T-helper 17 cell (primary cell): ENCODE measurements at places on chromosomes 6 and 20. TPM values are rescaled to one million over a fixed set of nuclear protein-coding genes. Genes with fewer than 3 reads are reported as not detected.
A peak's percentile ranks its signal among the peaks of the same experiment; 100 is the strongest.

- no peaks in the 10 kb centered on the region for H3K4me1 ChIP-seq
- H3K4me3 ChIP-seq, result no peak overlapping the region
- no peak overlapping the region for H3K27ac ChIP-seq
- peaks cover 17% of the 10 kb centered on the region for H3K27me3 ChIP-seq
- H3K36me3 ChIP-seq, result no peaks in the 10 kb centered on the region
Observed at GRCh38 chr20:20174089-20174835, 121.9 kb downstream of the CFAP61 start.

DNA sequence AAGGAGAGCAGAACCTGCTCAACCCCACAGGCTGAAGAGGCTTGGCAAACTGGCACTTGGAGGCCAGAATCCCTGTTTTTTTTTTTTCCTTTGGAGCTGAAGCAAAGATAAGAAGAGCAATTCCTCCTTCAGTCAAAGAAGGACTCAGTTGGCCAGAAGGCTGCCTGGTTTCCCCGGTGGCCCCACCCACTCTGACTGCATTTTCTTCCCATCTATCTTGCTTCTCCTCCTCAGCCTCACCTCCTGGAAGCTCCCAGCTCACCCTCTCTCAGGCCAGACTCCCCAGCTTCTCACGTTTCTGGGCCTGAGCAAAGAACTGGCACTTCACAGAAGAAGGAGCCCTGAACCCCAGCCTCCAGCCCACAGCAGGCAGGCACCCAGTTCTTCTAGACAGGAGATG lies 2.4 kb downstream of the LRFN2 start:
- peak overlapping the region; percentile 12 for H3K4me3 ChIP-seq
- peaks cover 37% of the 10 kb centered on the region for H3K27me3 ChIP-seq
- DNase-seq, result no peak

DNA sequence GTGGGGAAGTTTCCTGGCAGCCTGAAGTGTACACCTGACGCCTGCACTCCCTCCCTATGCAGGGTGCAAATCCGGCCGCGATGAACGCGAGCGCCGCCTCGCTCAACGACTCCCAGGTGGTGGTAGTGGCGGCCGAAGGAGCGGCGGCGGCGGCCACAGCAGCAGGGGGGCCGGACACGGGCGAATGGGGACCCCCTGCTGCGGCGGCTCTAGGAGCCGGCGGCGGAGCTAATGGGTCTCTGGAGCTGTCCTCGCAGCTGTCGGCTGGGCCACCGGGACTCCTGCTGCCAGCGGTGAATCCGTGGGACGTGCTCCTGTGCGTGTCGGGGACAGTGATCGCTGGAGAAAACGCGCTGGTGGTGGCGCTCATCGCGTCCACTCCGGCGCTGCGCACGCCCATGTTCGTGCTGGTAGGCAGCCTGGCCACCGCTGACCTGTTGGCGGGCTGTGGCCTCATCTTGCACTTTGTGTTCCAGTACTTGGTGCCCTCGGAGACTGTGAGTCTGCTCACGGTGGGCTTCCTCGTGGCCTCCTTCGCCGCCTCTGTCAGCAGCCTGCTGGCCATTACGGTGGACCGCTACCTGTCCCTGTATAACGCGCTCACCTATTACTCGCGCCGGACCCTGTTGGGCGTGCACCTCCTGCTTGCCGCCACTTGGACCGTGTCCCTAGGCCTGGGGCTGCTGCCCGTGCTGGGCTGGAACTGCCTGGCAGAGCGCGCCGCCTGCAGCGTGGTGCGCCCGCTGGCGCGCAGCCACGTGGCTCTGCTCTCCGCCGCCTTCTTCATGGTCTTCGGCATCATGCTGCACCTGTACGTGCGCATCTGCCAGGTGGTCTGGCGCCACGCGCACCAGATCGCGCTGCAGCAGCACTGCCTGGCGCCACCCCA lies 1.2 kb downstream of the GPR6 start:
- H3K27me3 ChIP-seq, result peaks cover 52% of the 10 kb centered on the region
- no peak overlapping the region for H3K4me3 ChIP-seq
- no peak for DNase-seq
- peaks cover 2% of the 10 kb centered on the region for H3K36me3 ChIP-seq
- H3K4me1 ChIP-seq, result no peaks in the 10 kb centered on the region

GRCh38 chr6:37696841-37697662 lies 631 bp downstream of the MDGA1 start:
- peak overlapping the region; percentile 99 for H3K4me3 ChIP-seq
- H3K4me1 ChIP-seq, result peaks cover 24% of the 10 kb centered on the region
- peaks cover 6% of the 10 kb centered on the region for H3K36me3 ChIP-seq
- peak; percentile 23 for DNase-seq
- H3K27ac ChIP-seq, result peak overlapping the region; percentile 96

DNA sequence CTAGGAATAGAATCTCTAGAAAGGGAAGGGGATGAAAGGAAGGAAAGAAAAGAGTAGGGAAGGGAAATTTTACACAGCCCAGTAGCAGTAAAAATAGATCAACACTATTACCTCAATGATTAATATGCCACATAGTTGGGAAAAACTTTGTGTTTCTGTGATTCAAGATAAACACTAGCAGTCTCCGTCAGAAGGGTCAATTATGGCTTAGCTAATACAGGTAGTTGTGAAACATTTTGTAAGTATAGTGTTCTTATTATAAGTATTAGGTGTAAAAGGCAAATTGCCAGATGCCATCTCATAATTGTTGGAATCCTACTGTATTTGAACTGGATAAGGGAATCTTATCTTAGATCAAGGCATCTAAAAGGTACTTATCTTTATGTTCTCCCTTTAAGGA lies 165.7 kb downstream of the MTFR2 start:
- no peak overlapping the region for H3K27ac ChIP-seq
- no peaks in the 10 kb centered on the region for H3K4me1 ChIP-seq
- DNase-seq, result no peak
- H3K4me3 ChIP-seq, result no peak overlapping the region
- H3K27me3 ChIP-seq, result peaks cover 20% of the 10 kb centered on the region

GRCh38 chr6:113011389-113011788 lies 664.3 kb downstream of the RFPL4B start:
- no peak for DNase-seq
- no peak overlapping the region for H3K27ac ChIP-seq
- H3K4me1 ChIP-seq, result no peaks in the 10 kb centered on the region
- no peaks in the 10 kb centered on the region for H3K36me3 ChIP-seq

GRCh38 chr20:3547906-3548305 lies 77.1 kb downstream of the ATRN start:
- peaks cover 14% of the 10 kb centered on the region for H3K4me1 ChIP-seq
- H3K27ac ChIP-seq, result no peak overlapping the region
- peaks cover 7% of the 10 kb centered on the region for H3K36me3 ChIP-seq
- H3K4me3 ChIP-seq, result no peak overlapping the region
- DNase-seq, result no peak
- no peaks in the 10 kb centered on the region for H3K27me3 ChIP-seq

DNA sequence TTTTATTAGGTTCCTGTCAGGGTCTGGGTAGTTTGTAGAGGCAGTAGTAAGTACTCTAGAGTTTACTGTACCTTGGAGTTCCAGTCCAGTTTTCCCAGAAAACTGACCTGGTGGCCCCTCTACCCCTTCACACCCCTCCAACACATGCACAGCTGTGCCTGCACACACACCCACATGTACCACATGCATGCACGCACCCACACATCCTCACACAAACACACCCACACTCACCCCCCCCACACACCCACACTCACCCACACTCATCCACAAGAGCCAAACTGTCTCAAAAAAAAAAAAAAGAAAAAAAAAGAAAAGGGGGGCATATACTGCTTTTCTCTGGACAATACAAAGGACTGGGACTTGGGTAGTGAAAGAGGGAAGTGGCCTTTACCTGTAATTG lies 570.5 kb downstream of the QKI start:
- H3K27me3 ChIP-seq, result peaks cover 25% of the 10 kb centered on the region
- no peak overlapping the region for H3K27ac ChIP-seq
- peaks cover 10% of the 10 kb centered on the region for H3K4me1 ChIP-seq
- H3K36me3 ChIP-seq, result no peaks in the 10 kb centered on the region
- no peak overlapping the region for H3K4me3 ChIP-seq
- no peak for DNase-seq

- H3K4me1 ChIP-seq, result peaks cover 6% of the 10 kb centered on the region
- no peak overlapping the region for H3K4me3 ChIP-seq
Observed at GRCh38 chr6:96809119-96809518, 28.2 kb downstream of the GPR63 start.

- no peak for DNase-seq
- peak overlapping the region; percentile 28 for H3K4me3 ChIP-seq
- H3K27ac ChIP-seq, result peak overlapping the region; percentile 70
- peaks cover 6% of the 10 kb centered on the region for H3K27me3 ChIP-seq
- H3K36me3 ChIP-seq, result peaks cover 2% of the 10 kb centered on the region
Observed at GRCh38 chr6:85405175-85405852, 44.6 kb upstream of the NT5E start.

DNA sequence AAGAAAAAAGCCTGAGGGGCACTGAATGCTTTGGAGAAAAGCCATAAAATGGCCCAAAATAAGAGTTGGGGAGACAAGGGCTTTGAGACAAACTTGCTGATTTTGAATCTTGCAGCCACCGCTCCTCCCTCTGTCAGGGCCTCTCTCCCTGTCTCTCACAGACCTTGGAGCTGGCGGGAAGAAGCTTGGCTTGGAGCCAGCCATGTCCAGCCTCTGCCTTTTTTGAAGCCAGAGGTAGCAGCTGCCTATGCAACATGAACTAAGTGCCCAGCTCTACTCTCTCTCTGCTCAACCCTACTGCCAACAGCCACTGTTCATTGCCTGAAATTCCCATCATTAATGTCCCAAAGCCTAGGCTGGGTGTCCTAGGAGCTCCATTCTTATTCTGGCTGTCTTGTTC lies 63.7 kb upstream of the CTNNBL1 start:
- no peak overlapping the region for H3K4me3 ChIP-seq
- H3K36me3 ChIP-seq, result no peaks in the 10 kb centered on the region
- H3K27ac ChIP-seq, result no peak overlapping the region
- peaks cover 61% of the 10 kb centered on the region for H3K27me3 ChIP-seq

GRCh38 chr6:169158174-169158573 lies 95.5 kb downstream of the THBS2 start:
- H3K4me3 ChIP-seq, result no peak overlapping the region
- H3K27me3 ChIP-seq, result peaks cover 39% of the 10 kb centered on the region
- DNase-seq, result no peak
- H3K4me1 ChIP-seq, result no peaks in the 10 kb centered on the region
- H3K36me3 ChIP-seq, result no peaks in the 10 kb centered on the region
- no peak overlapping the region for H3K27ac ChIP-seq

GRCh38 chr20:43991982-43992381 lies 77.3 kb downstream of the TOX2 start:
- H3K27me3 ChIP-seq, result no peaks in the 10 kb centered on the region
- no peak overlapping the region for H3K27ac ChIP-seq
- H3K36me3 ChIP-seq, result no peaks in the 10 kb centered on the region
- no peak overlapping the region for H3K4me3 ChIP-seq
- H3K4me1 ChIP-seq, result peaks cover 6% of the 10 kb centered on the region

GRCh38 chr20:41133709-41134361 lies 3.5 kb upstream of the PLCG1 start:
- H3K4me1 ChIP-seq, result peaks cover 33% of the 10 kb centered on the region
- DNase-seq, result peak; percentile 40
- peak overlapping the region; percentile 95 for H3K27ac ChIP-seq

DNA sequence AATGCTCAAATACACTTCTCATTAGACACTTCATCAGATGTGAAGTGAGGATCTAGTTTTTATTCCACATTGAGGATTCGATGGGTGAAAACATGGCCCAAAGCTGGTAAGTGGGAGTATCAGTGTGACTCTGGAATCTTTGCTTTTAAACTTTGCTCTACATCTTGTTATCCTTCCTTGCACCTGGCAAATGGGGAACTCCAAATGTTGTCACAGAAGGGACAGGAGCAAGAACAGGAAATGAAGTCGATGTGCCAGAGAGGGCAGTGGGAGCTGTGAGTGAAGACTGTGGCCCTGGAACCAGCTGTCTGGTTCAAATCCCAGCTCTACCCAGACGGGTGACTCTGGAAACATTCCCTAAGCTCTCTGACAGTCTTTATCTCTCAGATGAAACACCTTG lies 86.7 kb upstream of the AGPAT4 start:
- H3K27ac ChIP-seq, result no peak overlapping the region
- peaks cover 13% of the 10 kb centered on the region for H3K27me3 ChIP-seq
- H3K4me3 ChIP-seq, result no peak overlapping the region
- peaks cover 4% of the 10 kb centered on the region for H3K4me1 ChIP-seq
- H3K36me3 ChIP-seq, result peaks cover 3% of the 10 kb centered on the region
- DNase-seq, result no peak

- peaks cover 23% of the 10 kb centered on the region for H3K27me3 ChIP-seq
- H3K4me1 ChIP-seq, result peaks cover 2% of the 10 kb centered on the region
- peak overlapping the region; percentile 58 for H3K4me3 ChIP-seq
- H3K27ac ChIP-seq, result no peak overlapping the region
- no peaks in the 10 kb centered on the region for H3K36me3 ChIP-seq
Observed at GRCh38 chr20:11891077-11891775, 26.5 kb upstream of the BTBD3 start.

GRCh38 chr20:49219924-49220831 lies 962 bp downstream of the DDX27 start:
- DNase-seq, result no peak
- H3K27ac ChIP-seq, result peak overlapping the region; percentile 99
- peak overlapping the region; percentile 98 for H3K4me3 ChIP-seq
- H3K4me1 ChIP-seq, result peaks cover 22% of the 10 kb centered on the region

DNA sequence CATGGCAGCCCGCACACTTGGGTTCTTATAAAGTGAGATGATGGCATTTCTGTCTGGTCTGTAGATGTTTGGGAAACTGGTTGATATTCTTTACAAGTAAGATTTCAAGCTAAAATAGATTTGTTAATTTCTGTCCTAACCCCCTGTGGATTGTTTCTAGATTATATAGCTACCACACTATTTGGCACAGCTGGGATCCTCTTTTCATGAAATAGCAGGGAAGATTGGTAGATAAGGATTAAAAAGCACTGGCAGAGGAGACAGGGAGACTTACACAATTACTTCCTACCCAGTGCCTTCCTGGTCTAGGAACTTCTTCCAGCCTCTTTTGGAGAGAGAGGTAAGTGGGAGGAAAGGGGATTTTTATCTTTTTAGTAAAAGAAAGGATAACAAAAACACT lies 13.2 kb upstream of the ATXN1 start:
- H3K4me3 ChIP-seq, result no peak overlapping the region
- H3K27me3 ChIP-seq, result peaks cover 9% of the 10 kb centered on the region
- DNase-seq, result no peak
- H3K4me1 ChIP-seq, result peaks cover 19% of the 10 kb centered on the region
- H3K27ac ChIP-seq, result no peak overlapping the region

GRCh38 chr6:11418290-11418905 lies 119.2 kb upstream of the TMEM170B start:
- no peaks in the 10 kb centered on the region for H3K27me3 ChIP-seq
- no peak for DNase-seq
- peaks cover 5% of the 10 kb centered on the region for H3K4me1 ChIP-seq
- no peaks in the 10 kb centered on the region for H3K36me3 ChIP-seq
- H3K4me3 ChIP-seq, result no peak overlapping the region
- H3K27ac ChIP-seq, result peak overlapping the region; percentile 61

- no peak overlapping the region for H3K4me3 ChIP-seq
- DNase-seq, result no peak
- no peaks in the 10 kb centered on the region for H3K36me3 ChIP-seq
Observed at GRCh38 chr6:91155129-91155785, 568.4 kb upstream of the MAP3K7 start.

GRCh38 chr6:100209323-100210136 lies 215.5 kb upstream of the MCHR2 start:
- H3K4me1 ChIP-seq, result no peaks in the 10 kb centered on the region
- peaks cover 21% of the 10 kb centered on the region for H3K27me3 ChIP-seq
- H3K36me3 ChIP-seq, result no peaks in the 10 kb centered on the region

Gene ZC2HC1B
- not detected for total RNA-seq

Gene LHFPL5
- not detected for total RNA-seq

Gene FNDC1
- total RNA-seq, result not detected

Gene CGA
- total RNA-seq, result 0.40 TPM

Gene OR2B6
- total RNA-seq, result 0.50 TPM

Gene MUC22
- total RNA-seq, result not detected

Gene SEL1L2
- not detected for total RNA-seq

Gene OTOR
- total RNA-seq, result not detected

Gene SCAND1
- 60.7 TPM for total RNA-seq

Gene RAD21L1
- not detected for total RNA-seq
